ENCODE measurements at places on chromosomes 7 and 10.

DNA sequence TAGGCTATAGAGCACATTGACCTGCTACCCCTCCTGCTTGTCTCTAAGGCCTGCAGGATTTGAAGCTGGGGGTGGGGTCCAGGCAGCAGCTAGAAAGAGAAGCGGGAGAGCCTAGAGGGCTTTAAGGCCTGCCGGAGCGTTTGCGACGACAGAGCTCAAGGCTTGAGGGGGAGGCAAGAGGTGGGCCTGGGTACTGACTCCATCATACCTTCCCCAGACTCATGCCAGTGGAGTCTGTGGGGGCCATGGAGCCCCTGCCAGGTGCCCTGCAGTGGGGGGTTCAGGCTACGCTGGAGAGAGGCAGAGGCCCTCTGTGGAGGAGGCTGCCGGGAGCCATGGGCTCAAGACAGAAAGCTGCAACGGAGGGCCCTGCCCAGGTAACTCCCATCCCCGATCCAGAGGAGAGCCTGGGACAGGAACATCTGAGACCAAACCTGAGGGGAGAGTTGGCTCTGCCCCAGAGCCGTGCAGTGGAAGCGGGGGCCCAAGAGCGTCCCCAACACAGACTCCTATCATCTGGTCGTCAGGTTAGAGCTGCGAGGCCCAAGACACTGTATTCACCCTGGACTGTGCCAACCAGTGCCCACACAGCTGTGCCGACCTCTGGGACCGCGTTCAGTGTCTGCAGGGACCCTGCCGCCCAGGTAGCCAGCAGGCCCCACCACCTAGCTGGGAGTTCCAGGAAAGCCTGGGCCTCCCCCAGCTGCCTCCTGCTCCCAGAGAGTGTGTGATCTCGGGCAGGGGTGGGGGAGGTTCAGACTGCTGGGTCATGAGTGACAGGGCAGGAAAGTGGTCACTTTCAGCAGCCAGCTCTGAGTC is 13.2 kb upstream of the ZNF862 start:
- no peak for DNase-seq

GRCh38 chr10:109988212-109988596 is 19.6 kb upstream of the ADD3 start:
- DNase-seq: no peak

DNA sequence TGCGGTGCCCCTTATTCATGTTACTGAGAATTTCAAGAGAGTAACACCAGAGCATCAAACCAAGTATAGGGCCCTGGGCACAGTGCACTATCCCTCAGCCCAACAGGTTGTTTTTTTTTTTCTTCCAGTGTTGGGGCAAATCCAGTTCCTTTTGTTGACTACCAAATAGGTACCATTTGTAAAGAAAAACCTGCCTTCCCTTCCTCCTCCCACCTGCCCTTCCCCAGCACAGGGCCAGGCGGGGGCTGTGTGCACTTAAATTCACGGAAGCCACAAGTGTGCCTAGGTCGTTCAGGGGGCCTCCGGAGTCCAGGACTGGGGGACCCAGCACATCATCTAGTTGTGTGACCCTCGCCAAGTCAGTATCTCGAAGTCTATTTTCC is 595 bp upstream of the SFXN4 start:
- DNase-seq: no peak

DNA sequence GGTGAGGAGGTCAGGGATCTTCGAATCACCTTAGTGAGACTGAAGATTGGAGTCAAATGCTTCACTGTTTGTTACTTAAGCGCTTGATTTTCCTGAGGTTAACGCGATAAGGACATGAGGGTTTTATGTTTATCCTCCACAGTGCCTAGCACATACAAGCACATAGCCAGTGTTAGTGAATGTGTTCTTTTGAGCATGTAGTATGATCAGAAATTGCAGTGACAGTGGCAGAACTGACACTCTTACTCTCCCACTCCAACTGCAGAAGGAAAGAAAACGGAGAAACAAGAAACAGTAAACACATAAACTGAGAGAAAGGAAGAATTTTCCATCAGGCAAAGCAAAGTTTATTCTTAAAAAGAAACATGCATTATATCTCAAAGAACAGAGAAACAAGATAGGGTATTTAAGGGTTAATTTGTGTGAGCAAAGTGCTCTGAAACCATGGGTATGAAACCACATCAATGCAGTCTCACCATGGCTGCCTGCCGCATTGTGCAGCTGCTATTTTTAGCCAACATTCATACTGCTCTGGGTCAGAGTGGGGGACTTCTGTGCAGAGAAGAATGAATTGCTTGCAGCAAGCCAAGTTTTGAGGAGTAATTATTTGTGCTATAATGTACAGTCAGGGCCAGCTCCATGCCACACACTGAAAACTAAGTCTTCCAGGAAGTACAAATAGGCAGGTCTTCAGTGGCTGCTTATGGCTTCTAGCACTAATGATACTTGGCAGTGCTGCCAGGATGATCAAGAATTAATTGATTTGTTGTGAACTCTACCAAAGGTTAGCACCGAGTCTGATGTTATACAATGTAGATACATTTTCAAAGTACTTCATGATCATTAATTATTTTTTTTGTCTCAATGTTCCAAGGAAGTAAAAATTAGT is 152.0 kb downstream of the MACC1 start:
- DNase-seq: no peak

- no peak for DNase-seq
These were observed 156.0 kb downstream of the PLCE1 start for GRCh38 chr10:94149702-94150101.

- no peak for DNase-seq
These were observed 161.1 kb downstream of the PAXIP1 start for GRCh38 chr7:154841731-154842331.

DNA sequence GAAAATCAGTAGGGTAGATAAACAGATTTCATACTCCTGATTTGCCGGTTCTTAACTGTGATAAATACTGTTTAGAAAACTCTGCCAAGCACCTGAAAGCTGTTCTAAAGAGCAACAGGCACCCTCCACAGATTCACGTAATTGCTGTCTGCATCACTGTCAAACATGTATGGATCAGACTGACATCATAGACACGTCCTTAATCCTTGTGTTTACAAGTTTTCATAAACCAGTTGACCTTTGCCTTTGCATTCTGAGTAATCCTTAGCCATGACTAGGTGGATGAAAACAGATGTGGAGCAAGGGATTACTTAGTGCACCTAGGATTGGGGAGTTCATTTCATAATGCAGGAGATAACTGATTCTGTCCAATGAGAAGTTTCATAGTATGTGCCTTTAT is 41.6 kb downstream of the SLC39A12 start:
- no peak for DNase-seq

DNA sequence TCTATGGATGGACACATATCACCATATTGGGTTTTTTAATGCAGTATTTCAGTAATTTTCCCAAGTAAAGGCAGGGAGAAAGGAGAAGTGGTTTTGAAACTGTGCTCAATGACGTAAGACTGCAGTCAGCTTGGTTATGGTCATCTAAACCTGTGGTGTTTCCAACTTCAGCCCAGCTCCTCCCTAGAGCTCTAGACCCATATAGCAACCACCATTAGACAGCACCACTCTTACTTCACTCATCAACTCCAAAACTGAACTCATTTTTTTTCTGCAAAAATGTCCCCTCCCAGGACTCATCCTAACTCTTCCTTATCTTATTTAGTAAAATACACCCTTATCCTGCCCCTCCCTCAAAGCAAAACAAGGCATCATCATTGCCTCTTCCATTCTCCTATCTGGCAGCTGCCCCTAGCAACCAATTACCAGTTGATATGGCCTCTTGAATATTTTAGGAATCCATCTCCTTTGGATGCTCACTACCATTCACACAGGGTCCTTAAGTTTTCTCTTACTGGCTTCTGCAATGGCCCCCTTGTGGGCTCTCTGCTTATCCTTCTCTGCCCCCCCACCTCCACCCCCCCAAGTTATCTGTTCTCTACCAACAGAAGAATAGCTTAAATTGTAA is 1.5 kb upstream of the RALA start:
- no peak for DNase-seq

- no peak for DNase-seq
These were observed 93.9 kb downstream of the ATXN7L1 start for GRCh38 chr7:105782391-105783042.

DNA sequence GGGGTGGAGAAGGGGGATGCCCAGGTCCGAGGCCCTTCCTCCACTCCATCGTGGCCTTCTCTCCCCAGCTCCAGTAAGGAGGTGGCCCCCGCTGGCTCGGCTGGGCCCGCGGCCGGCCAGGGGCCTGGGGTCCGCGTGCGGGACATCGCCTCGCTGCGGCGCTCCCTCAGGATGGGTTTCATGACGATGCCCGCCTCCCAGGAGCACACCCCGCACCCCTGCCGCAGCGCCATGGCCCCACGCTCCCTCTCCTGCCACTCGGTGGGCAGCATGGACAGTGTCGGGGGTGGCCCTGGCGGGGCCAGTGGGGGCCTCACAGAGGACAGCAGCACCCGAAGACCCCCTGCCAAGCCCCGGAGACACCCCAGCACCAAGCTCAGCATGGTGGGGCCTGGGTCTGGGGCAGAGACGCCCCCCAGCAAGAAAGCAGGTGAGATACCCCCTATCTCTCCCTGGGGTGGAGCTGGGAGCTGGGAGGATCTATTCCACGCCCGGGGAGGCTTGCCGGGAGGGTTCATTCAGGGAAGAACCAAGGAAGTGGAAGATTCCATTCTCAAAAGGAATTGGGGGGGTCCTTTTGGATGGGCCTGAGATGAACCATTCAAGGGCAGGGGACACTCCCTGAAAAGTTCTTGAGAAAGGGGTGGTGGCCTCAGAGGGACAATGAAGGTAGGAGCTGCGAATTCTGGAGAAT is 3.2 kb downstream of the NYAP1 start:
- DNase-seq: no peak

DNA sequence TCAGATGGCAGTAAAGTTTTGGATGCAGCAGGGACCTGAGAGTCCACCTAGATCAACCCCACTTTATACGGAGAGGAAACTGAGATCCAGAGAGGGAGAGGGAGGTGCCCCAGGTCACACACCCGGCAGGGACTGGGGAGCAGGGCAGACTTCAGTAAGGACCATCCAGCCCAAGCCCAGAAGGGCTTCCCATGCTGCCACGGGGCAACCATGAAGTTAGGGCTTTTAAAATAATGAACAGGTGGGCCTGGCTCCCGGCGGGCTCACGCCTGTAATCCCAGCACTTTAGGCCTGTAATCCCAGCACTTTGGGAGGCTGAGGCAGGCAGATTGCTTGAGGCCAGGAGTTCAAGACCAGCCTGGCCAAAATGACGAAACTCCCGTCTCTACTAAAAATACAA is 98.5 kb downstream of the HIP1 start:
- DNase-seq: no peak

- DNase-seq: peak; percentile 31
These were observed 136.0 kb downstream of the KIF20B start for GRCh38 chr10:89837165-89838043.

- DNase-seq: no peak
These were observed 5.7 kb upstream of the OR6V1 start for GRCh38 chr7:143046426-143046851.

GRCh38 chr7:90972906-90973550 is 291.2 kb upstream of the FZD1 start:
- no peak for DNase-seq

GRCh38 chr10:4482659-4483058 is 343.3 kb upstream of the AKR1E2 start:
- no peak for DNase-seq

DNA sequence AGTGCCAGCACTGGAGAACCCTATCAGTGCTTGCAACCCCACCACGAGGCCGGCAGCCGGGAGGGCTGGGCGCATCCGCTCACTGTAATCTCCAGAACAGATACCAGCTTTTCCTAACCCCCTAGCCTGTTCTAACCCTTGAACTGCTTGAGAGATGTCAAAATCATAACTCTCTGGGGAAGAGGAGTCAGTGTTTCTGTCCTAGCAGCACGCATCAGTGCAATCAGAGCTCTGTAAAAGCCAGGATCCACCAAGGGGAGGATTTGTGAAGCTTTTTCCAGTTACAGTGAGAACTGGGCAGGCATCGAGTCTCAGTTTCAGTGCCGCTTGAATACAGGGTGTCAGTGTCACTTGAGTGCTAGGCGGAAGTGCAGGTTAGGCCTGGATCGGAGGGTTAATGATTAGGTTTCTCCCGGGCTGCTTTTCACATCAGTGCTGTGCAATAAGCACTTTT is 104.5 kb upstream of the INSYN2A start:
- no peak for DNase-seq

Data from activated gamma-delta T cell treated with Interleukin-2 at 50 U/mL for 16 hours (primary cell).